ENCODE measurements at places on chromosomes 13 and 19.
A peak's percentile ranks its signal among the peaks of the same experiment; 100 is the strongest.

GRCh38 chr19:53388168-53388567 lies 6.8 kb upstream of the ZNF765 start:
- DNase-seq: no peak

DNA sequence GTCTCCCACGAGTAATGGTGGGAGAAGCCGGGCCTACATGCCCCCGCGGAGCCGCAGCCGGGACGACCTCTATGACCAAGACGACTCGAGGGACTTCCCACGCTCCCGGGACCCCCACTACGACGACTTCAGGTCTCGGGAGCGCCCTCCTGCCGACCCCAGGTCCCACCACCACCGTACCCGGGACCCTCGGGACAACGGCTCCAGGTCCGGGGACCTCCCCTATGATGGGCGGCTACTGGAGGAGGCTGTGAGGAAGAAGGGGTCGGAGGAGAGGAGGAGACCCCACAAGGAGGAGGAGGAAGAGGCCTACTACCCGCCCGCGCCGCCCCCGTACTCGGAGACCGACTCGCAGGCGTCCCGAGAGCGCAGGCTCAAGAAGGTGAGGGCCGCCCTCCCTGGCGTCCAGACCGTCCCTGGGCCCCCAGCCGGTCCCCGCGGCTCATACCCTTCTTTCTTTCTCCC lies 1.4 kb upstream of the USF2 start:
- peak; percentile 69 for DNase-seq

- DNase-seq: no peak
Measured at GRCh38 chr13:75691183-75691582, 55.1 kb downstream of the LMO7 start.

- DNase-seq: no peak
Measured at GRCh38 chr13:94270556-94270955, 208.9 kb downstream of the DCT start.

- DNase-seq: no peak
Measured at GRCh38 chr13:108816375-108816774, 187.0 kb downstream of the MYO16 start.

DNA sequence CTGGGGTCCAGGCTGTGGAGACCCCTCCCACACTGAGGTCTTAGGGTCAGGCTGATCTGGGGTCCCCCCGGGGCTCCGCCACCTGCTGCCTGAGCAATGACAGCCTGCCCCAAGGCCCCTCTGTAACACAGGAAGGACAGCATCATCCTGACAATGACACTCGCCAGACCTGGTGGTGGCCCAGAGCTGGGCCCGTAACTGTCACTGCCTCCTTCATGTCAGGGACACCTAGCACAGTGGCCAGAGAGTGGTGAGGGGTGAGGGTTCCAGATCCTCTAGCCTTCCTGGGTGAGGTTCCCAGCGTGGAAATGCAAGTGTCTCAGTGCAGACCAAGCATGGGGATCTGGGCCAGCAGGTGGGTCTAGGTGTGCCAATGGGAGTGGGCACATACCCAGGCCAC lies 27.8 kb downstream of the OPA3 start:
- no peak for DNase-seq

- no peak for DNase-seq
Measured at GRCh38 chr19:35027851-35028599, 2.2 kb upstream of the SCN1B start.

DNA sequence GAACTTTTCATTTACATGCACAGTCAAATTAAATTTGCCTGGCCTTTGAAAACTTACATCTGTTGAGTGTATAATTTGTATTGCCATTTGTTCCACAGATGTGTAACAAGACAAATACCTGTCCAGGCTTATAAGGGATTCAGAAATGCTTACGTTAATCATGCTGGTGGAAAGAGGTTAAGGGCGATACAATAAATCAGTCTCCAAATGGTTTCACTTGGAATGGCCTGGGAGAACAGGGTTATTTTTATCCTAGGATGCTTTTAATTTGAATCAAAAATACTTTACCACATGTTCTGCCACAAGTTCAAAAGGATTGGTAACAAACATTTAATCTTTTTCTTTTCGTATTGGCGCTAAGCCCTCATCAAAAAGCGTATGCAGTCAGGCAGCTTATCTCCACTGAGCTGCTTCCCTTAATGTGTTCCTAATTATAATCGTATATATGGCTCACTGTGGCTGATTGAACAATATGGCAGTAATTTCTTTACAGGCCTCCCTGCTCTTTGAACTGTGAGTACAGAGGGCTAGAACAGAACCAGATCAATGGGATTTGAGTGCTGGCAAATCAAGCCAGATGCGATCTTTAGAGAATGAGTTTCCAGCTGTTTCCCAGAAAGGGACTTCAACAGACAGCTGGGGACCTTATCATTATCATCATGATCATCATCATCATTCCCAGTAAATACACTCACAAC lies 425.7 kb downstream of the SPRY2 start:
- DNase-seq: no peak

GRCh38 chr19:56751078-56751489 lies 79.5 kb upstream of the ZNF835 start:
- DNase-seq: peak; percentile 85

DNA sequence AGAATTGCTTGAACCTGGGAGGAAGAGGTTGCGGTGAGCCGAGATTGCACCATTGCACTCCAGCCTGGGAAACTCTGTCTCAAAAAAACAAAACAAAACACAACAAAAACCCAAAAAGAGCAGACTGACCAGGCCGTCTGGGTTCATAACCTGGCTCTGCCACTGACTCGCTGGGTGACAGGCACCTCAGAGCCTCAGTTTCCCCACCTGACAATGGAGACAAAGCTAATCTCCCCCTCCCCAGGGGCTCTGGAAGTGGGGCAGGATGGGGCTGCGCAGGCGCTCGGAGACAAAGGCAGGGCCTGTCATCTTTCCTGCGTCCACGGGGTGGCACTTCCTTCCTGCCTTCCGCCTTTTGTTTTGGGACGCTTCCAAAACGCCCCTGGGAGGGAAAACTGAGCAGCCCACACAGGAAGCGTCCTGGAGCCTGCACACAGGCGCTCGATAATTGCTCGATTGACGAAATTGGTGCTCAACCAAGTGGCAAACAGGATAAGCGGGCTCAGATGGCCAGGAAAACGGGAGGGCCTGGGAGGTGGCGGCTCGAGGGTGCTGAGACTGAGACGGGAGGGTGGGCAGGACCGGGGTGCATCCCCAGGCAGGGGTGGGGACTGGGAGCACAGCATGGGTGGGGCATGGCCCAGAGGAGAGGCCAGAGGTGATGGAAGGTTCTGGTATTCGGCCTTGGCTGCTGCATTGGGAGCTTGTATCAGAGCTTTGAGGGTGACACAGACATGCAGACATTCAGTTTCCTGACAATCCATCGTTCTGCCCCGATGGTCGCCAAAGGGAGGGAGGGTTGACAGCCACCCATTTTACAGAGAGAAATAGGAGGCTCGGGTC lies 17.8 kb downstream of the SPC24 start:
- DNase-seq: peak; percentile 89

DNA sequence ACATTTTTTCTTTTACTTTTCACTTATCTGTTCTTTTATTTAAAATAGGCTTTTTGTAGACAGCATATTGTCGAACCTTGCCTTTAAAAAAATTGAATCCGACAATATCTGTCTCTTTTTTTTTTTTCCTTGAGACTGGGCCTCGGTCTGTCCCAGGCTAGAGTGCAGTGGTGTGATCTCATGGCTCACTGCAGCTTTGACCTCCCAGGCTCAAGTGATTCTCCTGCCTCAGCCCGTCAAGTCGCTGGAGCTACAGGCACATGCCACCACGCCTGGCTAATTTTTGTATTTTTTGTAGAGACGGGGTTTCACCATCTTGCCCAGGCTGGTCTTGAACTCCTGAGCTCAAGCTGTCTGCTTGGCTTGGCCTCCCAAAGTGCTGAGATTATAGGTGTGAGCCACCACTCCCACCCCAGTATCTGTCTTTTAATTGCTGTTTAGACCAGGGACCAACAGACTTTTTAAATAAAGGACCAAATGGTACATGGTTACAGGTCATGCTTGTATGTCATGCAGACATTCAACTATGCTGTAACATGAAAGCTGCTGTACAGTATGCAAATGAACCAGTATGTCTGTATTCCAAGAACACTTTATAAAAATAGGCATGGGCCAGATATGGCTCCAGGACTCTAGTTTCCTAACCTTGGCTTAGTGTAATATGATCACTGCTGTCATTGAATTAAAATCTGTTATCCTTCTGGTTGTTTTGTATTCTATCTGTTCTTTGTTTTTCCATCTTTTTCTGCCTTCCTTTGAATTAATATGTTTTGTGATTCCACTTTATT lies 80.3 kb downstream of the GJA3 start:
- DNase-seq: no peak

- DNase-seq: no peak
Measured at GRCh38 chr13:72071713-72072112, 204.7 kb upstream of the DACH1 start.

DNA sequence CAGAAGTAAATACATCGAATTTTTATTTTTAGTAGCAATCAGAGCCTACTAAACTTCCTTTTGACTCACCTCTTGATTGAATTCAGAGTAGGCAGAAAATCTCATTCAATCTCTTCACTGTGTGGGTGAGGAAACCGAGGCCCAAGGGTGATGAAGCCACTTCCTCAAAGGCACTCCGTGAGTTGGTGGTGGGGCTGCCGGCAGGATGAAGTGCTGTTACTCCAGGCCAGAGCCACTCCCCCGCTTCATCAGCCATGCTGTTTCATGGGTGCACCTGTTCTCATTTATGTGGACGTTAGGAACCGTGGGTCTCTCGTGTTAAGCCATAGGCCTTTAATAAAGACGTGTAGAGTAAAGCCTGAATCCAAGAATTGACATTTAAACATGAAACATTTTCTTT lies 13.2 kb downstream of the ING1 start:
- no peak for DNase-seq

DNA sequence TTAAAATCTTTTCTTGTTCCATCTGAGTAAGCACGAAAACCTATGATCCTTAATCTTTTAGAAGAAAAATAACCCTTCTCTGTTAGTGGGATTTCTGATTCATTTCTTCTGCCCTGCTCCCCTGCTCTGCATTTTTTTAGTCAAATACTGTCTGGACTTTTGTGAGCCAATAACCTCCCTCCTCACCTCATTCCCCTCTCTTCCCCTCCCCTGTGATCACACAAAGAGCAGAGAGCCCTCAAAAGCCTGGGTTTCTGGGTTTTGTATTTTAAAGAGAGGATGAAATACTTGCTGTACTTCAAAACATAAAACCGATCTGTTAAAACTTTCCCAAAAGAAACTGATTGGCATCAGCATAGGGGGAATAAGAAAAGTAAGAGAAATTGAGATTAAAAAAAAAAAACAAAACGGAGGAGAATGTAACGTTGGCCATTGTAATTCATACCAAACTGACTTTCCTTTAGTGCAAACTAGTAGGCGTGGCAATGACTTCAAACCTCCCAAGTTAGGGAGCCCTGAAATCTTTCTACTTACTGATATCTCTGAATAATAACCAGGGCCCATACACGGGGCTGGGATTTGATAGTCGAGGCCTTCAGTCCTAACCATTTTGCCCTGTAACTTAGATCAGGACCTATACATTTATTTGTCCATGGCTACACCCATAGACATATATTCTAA lies 232.9 kb downstream of the TM9SF2 start:
- no peak for DNase-seq

GRCh38 chr13:31849206-31849605 lies 109.9 kb downstream of the RXFP2 start:
- no peak for DNase-seq

GRCh38 chr13:57665481-57665880 lies 33.9 kb downstream of the PCDH17 start:
- no peak for DNase-seq

- no peak for DNase-seq
Measured at GRCh38 chr13:70336866-70337265, 228.6 kb upstream of the KLHL1 start.

DNA sequence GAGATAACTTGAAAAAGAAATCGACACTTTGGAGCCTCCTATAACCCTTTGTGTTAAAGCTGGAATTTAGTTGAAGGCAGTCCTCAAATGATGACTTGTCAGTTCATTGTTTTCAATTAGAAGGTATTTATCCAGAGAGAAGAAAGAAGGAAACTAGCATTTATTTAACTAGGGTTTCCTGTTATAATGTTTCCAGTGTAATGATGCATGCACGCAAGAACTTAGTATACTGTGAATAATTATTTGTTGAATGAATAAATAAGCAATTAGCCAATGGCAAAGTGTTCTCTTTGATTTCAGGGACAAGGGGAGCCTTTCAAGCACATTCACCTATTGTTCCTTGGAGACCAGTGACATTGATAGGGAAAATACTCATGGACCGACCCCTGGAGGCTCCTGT lies 307.4 kb downstream of the KLF5 start:
- no peak for DNase-seq

Data from left hindlimb (tissue), 1 donor.